Pons (tissue), 1 donor: ENCODE measurements at places on chromosomes 1 and 21.

DNA sequence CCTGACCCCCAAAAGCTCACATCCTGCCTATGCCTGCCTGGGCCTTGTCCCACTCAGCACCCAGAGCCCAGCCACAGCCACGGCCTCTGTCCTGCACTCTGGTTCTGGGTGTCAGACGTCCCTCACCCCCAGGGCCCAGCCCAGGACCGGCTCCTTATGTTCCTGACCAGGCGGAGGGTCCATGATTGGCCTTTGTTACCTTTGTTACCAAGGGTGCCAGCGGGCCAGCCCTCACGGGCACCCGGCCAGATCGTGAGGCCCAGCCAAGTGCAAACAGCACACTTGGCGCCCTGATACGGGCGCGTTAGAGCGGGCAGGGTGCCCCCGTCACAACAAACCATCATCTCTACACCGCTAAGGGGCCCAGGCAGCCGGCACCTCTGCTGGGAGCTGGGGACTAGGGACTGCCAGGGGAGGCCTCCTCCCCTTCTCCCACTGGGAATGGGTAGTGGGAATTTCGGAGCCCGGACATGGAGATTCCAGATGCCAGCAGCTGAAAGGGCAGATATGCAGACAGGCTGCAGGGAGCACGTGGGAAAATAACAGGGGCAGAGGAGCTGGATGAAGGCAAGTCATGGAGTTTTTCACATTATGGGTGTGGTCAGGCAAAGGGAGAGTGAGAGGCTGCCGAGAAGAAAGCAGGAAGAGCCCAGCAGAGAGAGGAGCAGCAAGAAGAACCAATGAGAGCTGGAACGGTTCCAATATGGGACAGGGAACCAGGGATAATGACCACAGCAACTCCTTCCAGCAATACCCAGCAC lies 22.1 kb downstream of the HSPG2 start:
- DNase-seq: no peak

GRCh38 chr1:233140974-233141373 lies 154.6 kb downstream of the PCNX2 start:
- no peak for DNase-seq

- DNase-seq: no peak
These were observed 137.6 kb downstream of the ZMYM4 start for GRCh38 chr1:35406103-35406502.

GRCh38 chr1:167799747-167800146 lies 78.0 kb downstream of the MPZL1 start:
- DNase-seq: no peak

- DNase-seq: no peak
These were observed 446 bp upstream of the DEPDC1 start for GRCh38 chr1:68497358-68497698.
